ENCODE measurements at places on chromosomes 4 and X. TPM values are rescaled to one million over a fixed set of nuclear protein-coding genes. Genes with fewer than 3 reads are reported as not detected.

- DNase-seq = no peak
Measured at GRCh38 chr4:113469023-113469390, 292.5 kb downstream of the CAMK2D start.

GRCh38 chr4:105399532-105400161, 74.2 kb downstream of the PPA2 start:
- DNase-seq = no peak

- no peak for DNase-seq
Measured at GRCh38 chr4:184238072-184238745, 20.5 kb upstream of the ENPP6 start.

DNA sequence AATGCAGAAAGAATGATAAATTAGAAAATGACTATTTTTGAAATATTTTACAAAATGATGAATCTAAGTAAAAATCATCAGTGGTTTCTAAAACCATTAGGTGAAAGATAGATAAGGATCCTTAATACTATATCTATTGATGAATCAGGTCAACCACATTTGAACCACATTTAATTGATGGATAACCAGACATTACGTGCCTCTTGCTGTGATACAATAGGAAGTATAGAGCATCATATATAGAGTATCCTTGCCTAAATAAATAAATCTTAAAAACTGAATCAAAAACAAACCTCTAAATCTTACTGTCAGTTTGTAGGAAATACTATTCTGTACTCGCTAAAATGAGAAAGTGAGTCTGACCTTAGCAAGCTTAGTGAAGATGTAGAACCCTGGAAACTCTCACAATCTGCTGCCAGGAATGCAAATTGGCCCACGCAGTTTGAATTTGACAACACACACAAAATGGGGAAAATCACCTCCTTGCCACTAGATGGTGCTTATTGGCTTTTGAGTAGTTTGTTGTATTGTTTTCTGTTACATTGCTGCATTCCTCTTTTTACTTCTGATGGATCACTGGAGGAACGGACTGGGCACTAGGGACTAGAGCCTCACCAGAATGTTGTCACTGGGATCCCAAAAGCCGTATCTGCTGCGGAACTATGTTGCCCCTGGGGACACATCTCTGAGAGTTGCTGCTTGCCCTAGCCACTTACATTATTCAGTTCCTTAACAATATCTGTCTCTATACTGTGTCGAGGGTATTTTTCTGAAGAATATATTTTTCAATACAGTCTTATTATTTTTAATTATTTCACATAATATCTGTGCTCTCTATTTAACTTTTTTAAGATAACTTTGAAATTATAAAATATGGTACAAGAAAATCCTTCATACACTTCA, 25.4 kb upstream of the SLAIN2 start:
- peak; percentile 17 for DNase-seq

DNA sequence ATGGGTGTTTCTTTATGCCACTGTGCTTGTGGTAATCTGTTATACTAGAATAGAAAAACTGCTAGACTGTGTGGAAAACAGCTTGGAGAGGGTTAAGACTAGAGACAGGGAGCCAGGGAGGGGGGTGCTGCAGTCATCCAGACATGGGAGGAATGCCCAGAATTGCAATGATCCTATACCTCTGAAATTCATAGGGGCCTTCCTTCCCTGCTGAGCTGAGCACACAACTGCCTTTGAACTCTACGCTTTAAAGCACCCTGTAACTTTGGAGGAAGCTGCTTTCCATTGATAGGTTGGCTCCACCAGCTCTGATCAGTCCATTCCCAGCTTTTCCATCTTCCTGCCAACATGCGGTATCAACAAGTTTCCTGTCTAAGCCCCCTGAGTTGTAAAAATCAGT, 155.9 kb upstream of the RASGEF1B start:
- no peak for DNase-seq

DNA sequence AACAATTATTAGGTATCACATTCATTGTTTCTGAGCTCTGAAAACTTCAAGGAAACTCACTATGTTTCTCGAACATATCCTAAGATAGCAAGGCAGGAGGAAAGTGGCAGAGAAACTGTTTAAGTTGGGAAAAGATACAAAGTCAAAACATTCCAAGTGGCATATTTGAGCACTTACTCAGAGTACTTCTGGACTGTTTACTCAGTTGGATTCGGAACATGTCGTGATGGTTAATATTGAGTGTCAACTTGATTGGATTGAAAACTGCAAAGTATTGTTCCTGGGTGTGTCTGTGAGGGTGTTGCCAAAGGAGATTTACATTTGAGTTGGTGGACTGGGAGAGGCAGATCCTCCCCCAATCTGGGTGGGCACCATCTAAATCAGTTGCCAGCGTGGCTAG, 298.3 kb downstream of the IL1RAPL2 start:
- DNase-seq = no peak

- DNase-seq = no peak
Measured at GRCh38 chr4:18513861-18514260, 492.3 kb upstream of the LCORL start.

DNA sequence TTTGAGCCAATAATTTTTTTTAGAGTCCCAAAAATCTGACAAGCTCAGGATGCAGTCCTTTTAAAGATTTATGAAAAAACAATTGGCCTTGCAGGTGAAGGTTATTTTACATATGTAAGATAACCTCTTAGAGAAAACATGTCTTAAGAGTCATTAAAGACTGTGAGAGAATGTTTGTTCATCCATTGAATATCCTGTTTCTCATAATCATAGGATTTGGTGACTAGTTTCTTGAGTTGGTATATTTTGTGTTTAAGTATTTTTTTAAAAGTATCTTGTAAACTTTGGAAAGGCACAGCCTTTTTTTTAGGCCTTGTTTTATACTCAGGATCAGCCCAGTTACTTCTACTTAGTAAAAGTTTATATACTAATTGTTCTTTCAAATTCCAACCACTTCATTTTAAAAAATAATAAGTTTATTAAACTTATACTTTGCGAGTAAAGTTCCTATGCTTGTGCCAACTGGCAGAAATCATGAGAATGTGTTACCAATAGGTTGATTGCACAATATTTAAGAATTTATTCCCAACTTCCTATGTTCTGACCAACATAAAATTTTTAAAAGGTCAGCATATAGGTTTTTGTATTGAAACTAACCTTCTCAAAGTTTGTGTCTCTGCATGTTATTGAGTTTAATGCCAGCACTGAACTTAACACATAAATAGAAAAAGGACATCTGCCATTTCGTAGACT, 40.0 kb upstream of the ARSJ start:
- no peak for DNase-seq

DNA sequence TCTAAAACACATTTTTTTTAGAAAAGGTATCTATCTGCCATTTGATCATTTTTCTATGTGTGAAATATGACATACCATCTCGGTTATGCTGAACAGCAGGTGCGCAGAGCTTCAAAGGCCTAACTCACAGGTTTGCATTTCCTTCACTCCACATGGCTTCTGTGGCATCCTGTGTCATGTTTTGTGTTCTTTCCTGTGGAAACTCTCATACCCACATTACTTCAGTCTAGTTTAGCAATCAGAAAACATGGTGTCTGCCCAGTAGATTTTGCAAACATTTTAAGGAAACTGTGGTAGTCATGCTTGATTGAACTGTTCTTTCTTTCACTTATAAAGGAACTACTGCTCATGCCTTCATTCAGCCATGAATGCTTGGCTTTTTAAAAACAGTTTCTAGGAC, 11.3 kb upstream of the ARAP2 start:
- DNase-seq = no peak

Gene VGLL1
- total RNA-seq = 5.0 TPM

GRCh38 chr4:155818639-155819038, 47.4 kb downstream of the ASIC5 start:
- DNase-seq = no peak

GRCh38 chr4:27003642-27004113, 143.0 kb downstream of the STIM2 start:
- DNase-seq = no peak

Gene PCSK1N
- total RNA-seq = 77.7 TPM

- DNase-seq = no peak
Measured at GRCh38 chrX:12721042-12721441, 70.2 kb upstream of the PRPS2 start.

- DNase-seq = peak; percentile 44
Measured at GRCh38 chrX:110407910-110408545, 49.4 kb downstream of the RTL9 start.

DNA sequence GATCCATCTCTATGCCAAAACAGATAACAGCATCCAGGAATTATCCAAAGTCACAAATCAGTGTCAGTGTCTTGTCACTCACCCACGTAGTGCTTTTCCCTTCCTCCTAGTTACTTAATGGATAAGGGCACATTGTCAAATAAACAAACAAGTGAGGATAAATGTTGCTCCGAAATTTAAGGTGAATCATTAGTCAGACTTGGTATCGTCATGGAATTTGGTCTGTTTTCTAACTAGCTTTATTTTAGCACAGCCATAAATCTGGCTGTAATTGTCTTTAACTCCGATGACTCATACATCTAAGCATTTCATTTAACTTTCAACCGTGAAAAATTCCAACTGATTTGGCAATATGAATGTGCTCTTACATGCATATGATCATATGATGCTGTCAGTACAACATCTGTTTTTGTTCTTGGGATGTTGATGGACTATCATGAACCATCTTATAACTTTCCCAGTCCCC, 83.3 kb downstream of the SNCA start:
- DNase-seq = peak; percentile 17

GRCh38 chr4:1356181-1356998, 9.4 kb downstream of the UVSSA start:
- peak; percentile 38 for DNase-seq

All from prostate gland (tissue), 2 donors.